CD4-positive, alpha-beta T cell (primary cell): ENCODE measurements at places on chromosomes 1 and 21. TPM values are rescaled to one million over a fixed set of nuclear protein-coding genes. Genes with fewer than 3 reads are reported as not detected.

The DBT gene
- 5.4 TPM for total RNA-seq

The CD1D gene
- total RNA-seq = 0.11 TPM

The PLA2G2D gene
- not detected for total RNA-seq

The PRELP gene
- not detected for total RNA-seq

The SLC1A7 gene
- total RNA-seq = not detected

The MPZ gene
- total RNA-seq = 3.2 TPM

The HSD3B2 gene
- total RNA-seq = not detected

The OR2L13 gene
- total RNA-seq = not detected

The OPTC gene
- total RNA-seq = not detected

The CFHR1 gene
- not detected for total RNA-seq

The LRRN2 gene
- total RNA-seq = not detected

The CRP gene
- not detected for total RNA-seq

The DMBX1 gene
- not detected for total RNA-seq

The LAMC2 gene
- total RNA-seq = not detected

The KCND3 gene
- not detected for total RNA-seq

The CAPN9 gene
- total RNA-seq = not detected

The GUCA2B gene
- not detected for total RNA-seq

The CHI3L1 gene
- total RNA-seq = not detected
